ENCODE measurements at places on chromosomes 2 and 18. TPM values are rescaled to one million over a fixed set of nuclear protein-coding genes. Genes with fewer than 3 reads are reported as not detected.
A peak's percentile ranks its signal among the peaks of the same experiment; 100 is the strongest.

DNA sequence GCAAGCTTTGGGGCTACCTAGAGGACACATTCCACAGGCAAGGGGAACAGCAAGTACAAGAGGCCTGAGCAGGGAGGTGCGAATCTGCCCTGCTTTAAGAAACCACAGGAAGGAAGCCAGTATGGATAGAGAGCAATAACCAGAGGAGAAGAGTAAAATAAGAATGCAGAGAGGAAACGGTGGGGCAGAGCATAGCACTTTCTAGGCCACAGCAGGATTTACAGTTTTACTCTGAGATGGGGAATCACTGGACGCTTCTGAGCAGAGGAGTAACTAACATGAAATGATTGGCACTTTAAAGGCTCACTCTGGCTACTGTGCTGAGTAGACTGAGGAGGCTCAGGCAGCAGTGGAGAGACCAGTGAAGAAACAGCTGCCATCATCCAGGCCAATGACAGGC lies 23.8 kb downstream of the AAK1 start:
- DNase-seq = no peak

DNA sequence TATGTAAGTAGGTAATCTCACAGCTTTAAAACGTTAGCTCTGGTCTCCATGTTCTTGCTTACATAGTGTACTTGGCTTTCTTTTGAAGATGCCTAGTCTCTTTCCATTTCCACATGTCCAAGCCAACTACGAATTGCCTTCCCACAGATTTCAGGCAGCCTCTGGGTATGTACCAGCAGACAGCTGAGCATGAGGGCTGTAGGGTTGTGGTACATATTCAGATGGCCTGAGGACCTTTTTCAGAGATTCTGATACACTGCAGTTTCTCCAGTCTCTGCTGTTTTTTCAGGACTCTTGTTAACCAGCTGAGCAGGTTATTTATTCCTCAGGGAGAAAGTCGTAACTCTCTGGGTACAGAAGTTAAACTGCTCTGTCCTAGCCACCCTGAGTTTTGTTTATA lies 3.1 kb upstream of the KCNJ13 start:
- no peak for DNase-seq

GRCh38 chr2:217801115-217801531 lies 201.7 kb downstream of the TNS1 start:
- no peak for DNase-seq

GRCh38 chr2:18455236-18455862 lies 105.1 kb downstream of the RDH14 start:
- no peak for DNase-seq

GRCh38 chr2:54435325-54436226 lies 20.6 kb upstream of the SPTBN1 start:
- DNase-seq = no peak

DNA sequence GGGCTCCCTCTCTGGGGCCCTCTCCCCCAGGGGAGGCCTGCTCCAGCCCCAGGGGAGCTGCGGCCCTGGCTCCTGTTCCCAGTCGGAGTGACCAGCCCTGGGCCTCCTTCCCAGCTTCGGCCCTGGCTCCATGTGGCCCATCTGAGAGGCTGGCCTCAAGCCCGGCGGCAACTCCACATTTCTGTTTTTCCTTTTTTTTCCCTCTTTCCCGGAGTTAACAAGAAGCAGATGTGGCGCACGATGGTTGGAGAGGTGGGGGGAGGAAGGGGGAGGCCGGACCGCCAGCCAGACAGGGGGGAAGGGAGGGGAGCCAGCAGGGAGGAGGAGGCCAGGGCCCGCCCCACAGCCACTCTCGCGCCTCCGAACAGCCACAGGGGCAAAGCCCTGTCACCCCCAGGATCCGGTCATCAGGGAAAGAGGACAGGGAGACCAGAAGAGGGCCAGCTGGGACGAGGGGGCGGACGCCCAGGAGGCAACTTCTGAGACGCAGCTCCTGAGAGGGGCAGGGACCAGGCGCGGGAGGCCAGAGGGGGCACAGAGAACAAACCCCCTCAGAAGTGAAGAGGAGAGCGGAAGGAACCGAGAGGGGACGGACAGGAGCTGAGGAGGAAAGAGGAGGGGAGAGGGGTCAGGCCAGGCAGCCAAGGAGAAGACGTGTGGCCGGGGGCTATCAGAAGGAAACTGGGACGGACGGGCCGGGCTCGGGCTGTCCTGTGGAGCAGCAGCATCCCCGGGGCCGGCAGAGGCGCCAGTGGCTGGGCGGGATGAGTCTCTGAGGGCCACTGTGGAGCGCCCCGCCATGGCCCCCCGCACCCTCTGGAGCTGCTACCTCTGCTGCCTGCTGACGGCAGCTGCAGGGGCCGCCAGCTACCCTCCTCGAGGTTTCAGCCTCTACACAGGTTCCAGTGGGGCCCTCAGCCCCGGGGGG lies at the start of gene EMILIN1:
Gene EMILIN1 (plus strand): TSS at position 349 of the 928 bp plus-strand sequence. CDS start 451 bp downstream, at position 800.
- peak; percentile 78 for DNase-seq

- DNase-seq = no peak
These were observed 99.5 kb downstream of the USP40 start for GRCh38 chr2:233466991-233467603.

- DNase-seq = no peak
These were observed 190.4 kb downstream of the KIAA1328 start for GRCh38 chr18:37019157-37019827.

GRCh38 chr2:144522176-144522896 lies 2.4 kb upstream of the ZEB2 start:
- DNase-seq = no peak

DNA sequence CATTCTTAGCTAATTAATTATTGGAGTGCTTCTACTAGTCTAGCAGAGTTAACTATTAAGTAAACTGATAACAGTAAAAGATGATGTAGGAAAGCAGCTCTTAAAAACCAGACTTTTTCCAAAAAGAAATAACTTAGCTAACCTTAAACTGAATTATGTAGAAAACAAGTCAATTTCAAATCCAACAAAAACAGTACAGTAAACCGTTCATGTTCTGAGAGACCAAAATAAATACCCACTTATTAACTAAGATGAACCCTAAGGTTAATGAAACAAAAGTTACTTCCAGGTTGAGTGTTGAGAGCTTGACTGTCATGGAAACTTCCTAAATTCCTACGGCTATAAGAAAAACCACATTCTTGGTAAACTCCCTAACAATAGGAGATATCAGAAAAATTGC lies 181.2 kb downstream of the PPP1R1C start:
- DNase-seq = no peak

- no peak for DNase-seq
These were observed 39.4 kb downstream of the HRH4 start for GRCh38 chr18:24499814-24500213.

- no peak for DNase-seq
These were observed 31.3 kb downstream of the DGKD start for GRCh38 chr2:233385489-233386044.

- DNase-seq = no peak
These were observed 167.4 kb downstream of the PTGR3 start for GRCh38 chr18:75041586-75041985.

DNA sequence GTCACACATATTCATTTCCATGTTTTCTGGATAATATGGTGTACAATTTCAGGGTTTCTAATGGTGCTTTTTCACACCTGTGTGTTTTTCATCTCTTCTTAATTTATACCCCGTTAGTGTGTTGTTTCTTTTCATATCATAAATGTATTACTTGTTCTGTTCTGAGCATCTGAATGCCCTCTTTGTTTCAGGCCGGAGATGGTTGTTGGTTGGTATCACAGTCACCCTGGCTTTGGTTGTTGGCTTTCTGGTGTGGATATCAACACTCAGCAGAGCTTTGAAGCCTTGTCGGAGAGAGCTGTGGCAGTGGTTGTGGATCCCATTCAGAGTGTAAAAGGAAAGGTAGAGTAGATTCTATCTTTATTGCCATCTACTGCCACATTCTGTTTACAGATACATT lies 45.1 kb upstream of the TBR1 start:
- no peak for DNase-seq

GRCh38 chr18:32271672-32272208 lies 81.9 kb downstream of the MEP1B start:
- DNase-seq = no peak

DNA sequence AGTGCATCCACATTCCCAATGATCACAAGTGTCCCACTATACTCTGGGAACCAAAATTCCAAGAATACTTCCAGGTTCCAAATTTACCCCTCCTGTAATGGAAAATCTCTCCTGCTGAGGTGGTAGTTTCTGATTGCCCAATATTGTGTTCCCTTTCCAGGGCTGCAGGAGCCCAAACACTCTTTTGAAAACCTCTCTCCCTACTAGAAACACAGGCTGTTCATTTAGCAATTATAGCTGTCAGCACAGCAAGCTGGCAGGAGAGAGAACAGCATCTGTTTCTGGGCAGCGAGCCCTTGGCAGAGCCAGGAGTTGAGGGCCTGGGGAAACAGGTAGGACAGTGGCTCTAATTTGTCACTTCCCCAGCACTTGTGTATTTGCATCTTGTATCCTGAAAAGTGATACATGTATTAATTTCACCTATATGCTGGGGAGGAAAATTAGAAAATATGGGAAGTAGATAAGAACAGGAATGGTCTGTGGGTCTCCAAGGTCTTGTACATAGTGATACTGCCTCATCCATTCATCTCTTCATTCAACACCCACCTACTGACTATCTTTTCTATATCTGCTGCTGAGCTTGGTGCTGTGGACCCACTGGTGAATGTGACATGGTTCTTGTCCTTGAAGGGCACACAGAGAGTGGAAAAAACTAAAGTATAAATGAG lies 16.9 kb upstream of the PAIP2B start:
- no peak for DNase-seq

GRCh38 chr2:24711865-24712264 lies 81.3 kb downstream of the PTRHD1 start:
- DNase-seq = no peak

GRCh38 chr2:187302586-187302985 lies 145.5 kb downstream of the CALCRL start:
- DNase-seq = no peak

DNA sequence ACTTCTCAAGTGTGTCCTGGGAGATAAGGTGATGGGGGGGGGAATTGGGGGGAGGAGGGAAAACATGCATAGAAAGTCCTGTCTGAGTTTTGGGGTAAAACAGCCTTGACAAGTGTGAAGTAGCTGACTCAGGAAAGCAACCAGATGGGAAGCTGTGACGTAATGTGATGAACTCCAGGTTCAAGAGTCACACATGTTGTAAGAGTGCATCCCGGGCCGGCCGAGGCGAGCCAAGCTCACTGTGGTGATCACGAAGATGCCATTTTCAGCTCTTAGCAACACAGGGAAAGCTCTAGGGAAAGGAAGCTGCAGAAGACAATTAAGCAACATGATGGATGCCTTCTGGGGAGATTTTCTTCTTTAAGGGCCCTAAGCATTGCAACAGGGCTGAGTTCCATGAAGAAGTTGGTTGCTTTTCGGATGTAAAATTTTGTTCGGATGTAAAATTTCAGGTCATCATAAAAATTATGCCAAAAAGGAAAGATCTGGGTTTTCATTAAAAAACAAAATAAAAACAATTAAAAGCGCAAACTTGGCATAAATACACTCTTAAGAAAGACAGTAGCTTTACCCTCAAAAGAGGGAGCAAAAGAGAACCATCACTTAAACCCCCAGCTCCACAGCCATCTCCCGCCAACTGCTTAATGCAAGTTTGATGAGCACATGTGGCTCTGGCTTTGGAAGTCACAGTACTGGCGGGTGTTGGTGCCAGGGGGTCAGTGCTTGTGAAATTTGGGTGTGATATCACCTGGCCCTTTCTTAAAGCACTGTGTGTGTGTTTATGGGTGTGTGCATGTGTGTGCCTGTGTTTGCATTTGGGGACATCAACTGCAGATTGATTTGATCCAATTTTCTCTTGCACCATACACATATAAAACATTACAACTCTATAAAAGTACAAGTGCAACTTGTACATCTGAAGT lies 19.1 kb downstream of the SERTAD2 start:
- no peak for DNase-seq

GRCh38 chr18:24068945-24069693 lies 54.6 kb downstream of the TTC39C start:
- DNase-seq = no peak

GRCh38 chr2:205657579-205657978 lies 24.7 kb upstream of the NRP2 start:
- no peak for DNase-seq

DNA sequence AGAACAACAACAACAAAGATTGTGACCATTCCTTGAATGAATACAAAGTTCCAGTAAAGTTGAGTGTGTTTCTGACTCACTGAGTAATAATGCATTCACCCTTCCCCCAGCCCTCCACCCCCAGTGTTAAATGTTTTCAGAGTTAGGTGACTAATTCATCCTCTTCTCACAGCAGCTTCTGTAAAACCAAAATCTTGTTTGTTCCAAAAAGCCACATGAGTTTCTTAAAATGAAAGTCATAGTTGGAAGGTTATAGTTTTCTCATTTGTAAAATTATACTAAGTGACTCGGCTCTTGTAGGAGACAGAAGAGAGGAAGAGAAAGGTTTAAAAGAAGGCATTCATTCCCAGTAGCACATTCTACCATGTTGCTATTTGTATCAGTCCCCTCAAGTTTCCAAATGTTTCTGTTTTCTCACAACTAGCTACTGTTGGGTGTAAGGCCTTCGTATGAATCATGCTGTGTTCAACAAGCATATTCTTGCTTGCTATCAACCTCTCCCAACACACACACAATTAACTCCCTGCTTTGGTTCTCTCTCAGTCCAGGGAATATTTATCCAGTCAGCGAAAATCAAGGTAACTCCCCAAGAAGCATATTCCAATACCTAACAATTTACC lies 75.3 kb downstream of the MBD2 start:
- no peak for DNase-seq

DNA sequence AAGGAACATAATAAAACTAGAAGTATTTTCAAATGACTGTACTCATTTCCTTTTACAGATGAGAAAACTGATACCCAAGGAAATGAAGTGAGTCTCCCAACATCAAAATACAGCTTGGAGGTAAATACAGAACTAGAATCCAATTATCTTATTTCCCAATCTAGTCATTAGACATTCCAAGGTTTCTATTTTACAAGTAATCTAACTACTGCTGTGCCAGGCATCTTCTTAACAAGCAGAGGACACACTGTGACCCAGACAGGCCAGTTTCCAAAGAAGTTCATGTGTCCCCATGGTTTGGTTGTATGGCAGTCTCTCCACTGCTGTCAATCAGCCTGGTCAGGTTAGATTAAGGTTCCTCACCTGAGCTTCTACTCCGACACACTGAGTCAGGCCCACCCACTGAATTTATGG lies 143.5 kb downstream of the THADA start:
- no peak for DNase-seq

DNA sequence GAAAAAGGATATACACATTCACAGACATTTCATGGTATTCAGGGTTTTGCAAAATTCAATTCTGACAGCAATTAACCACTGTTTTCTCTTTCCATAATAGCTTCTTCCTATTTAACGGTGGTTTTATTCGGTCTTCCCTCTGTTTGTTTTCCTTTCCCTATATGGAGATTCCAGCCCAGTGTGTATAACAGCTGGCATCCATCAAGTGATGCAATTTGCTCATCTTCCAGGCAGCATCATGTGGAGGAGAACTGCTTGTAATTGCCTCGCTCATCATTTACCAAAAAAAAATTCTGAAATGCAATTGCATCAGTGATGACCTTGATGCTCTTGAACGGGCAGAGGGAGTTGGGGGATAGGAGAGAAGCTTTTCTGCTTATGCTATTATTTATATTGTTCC lies 165.9 kb upstream of the PGAP1 start:
- peak; percentile 56 for DNase-seq

SRD5A2 gene
- 0.09 TPM for total RNA-seq

IGFBP5 gene
- total RNA-seq = 246 TPM

UGT1A5 gene
- 2.0 TPM for total RNA-seq

DCC gene
- not detected for total RNA-seq

ARHGAP15 gene
- 10.0 TPM for total RNA-seq

GALNT3 gene
- 96.6 TPM for total RNA-seq

DSG3 gene
- 0.06 TPM for total RNA-seq

Data from mucosa of gallbladder (tissue), 1 donor.